ENCODE measurements at places on chromosomes 2 and 18.

DNA sequence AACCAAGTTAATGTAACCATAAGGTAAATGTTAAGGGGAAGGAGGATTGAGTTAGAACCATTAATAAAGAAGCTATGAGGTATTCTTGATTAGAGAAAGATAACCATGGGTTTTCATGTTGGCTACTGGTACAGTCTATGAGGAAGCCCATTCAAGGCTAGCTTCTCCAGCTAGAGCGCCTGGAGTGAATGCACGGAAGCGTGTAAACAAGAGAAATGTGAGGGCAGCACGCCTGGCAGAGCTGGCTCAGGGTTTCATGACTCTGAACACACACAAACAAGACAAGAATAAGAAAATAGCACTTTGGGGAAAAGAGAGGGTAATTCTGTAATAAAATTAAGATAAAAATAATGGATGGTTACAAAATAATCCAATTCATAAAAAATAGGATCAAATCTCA, 255.3 kb downstream of the PDE11A start:
- DNase-seq = no peak

GRCh38 chr2:41965909-41966295, 81.9 kb upstream of the PKDCC start:
- DNase-seq = no peak

GRCh38 chr2:101883860-101884259, 107.9 kb upstream of the IL1R2 start:
- DNase-seq = peak; percentile 8

DNA sequence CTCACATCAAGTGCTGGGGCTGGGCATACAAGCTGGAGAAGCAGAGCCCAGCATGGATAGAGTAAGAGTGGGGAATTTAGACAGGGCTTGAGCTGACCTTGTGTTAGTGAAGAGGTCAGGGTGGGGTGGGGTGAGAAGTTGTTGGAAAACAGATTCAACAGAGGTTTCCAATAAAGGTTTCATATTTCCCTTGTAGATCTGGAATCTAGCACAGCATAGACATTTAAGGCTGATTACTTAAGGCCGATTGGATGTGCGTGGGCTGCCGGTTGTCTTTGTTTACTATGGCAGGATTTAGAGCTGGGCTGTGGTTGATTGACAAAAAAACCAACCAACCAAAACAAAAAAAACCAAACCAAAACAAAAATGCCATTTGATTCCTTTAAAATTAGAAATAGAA, 114.9 kb upstream of the SEC11C start:
- DNase-seq = no peak

DNA sequence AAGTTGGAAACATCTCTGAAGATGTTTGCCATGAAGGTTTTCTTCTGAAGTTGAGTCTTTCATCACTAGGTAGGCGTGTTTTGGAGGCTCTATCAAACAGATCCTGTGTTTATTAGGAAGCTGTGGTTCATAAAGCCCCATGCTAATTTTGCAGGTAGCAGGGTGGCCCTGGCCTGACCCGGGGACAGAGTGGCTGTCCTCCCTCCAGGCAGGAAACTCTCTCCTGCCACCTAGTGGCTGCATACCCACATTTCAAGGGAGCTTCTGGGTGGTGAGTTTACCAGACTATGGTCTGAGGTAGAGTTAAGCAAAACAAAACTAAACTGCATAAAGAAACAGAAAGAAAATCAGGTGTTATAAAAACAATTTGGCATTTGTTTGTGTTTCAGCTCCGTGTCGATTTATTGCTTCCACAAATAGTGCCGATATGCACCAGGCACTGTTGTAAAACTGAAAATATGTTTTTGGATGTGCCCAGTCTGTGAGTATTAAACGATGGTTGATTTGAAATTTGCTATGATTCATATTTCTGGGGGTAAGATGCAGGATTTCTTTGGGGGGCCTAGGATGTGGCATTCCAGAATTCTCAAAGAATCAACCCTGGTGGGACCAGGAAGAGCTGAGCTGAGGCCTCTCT, 26.0 kb upstream of the IL37 start:
- peak; percentile 40 for DNase-seq
